Stimulated activated CD8-positive, alpha-beta memory T cell treated with anti-CD3 and anti-CD28 coated beads, Interleukin-4, amount 100 ng/mL, for 4 hours (primary cell): ENCODE measurements at places on chromosomes 16 and 17.

GRCh38 chr16:56628486-56629350, 3.1 kb downstream of the MT1E start:
- DNase-seq: no peak

DNA sequence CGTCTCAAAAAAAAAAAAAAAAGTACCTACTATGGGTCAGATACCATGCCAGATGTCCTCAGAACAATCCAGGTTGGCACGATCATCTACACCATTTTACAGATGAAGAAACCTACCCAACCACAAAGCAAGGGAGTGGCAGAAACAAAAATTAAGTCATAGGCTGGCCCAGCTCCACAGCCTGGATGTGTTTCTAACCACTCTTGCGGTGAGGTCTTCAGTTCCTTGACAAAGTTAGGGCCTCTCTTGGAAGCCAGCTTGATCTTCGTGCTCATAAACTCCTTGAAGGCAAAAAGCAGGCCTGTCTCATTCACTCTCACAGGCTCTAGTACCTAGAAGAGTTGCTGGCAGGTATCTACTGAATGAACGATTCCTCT, 6.2 kb downstream of the GGA2 start:
- no peak for DNase-seq

DNA sequence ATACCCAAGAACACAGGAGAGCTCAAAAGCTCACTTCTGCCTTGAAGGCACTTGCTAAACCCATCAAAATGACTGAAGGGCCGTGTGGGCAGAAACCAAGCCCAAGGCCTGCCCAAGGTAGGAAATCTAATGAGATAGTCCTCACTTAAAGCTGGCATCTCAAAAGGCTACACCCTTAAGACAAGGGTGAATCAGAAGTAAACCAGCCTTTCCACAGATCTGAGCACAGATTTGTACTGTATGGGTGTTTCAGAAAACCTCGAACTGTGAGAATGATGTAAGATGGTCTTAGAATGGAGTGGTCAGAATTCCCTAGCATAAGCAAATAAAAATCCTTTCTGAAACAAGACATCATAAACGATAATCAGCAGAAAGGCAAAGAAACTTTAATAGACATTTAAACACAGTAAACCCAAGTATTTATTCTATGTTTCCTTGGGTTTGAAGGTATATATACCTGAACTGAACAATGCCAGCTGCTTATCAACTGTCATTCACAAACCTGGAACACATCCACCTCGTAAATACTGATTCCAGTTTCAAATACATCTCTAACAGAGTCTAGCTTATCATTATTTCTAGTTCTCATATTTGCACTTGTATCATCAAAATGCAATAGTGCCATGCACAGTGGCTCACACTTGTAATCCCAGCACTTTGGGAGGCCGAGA, 37.8 kb downstream of the GLG1 start:
- no peak for DNase-seq

DNA sequence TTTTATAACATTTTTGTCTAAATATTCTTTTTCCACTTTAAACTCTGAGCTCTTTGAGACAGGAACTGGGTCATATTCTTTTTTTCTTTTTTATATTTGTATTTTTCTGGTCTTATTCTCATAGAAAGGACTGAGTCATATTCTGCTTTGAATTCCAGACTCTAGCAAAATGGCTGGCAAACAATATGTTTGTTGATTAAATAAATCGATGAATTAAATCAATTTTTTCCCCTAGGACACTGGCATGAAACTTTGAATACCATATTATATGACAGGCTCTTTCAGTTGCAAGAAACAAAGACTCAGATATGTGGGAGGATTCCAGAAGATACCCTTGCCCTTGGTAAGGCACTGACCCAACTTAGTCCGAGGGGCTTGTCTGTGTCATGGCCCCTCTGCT, 3.1 kb upstream of the RGS9 start:
- DNase-seq: no peak

- no peak for DNase-seq
These were observed 180.9 kb upstream of the TOX3 start for GRCh38 chr16:52727849-52728248.

DNA sequence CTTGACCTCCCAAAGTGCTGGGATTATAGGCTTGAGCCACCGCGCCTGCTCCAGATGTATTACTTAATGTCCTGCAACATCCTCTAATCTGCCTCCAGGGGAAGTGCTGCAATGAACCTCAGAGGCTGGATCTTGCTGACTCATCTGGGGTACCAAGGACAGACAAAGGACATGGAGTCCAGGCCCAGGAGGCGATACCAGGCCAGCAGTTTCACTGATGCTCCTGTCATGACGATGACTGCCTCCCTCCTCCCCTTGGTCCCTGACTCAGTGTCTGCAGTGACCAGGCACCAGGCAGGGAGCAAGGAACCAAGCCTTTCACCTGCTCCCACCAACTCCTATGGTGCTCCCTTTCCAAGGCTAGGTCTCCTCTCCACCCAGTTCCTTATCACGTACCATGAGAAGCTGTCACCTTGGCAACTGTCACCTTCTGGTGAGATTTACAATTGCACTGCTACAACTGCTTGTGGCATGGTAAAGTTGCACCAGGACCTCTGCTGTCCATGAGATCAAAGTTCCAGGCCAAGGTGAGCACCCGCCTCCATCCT, 21.6 kb upstream of the PHOSPHO1 start:
- DNase-seq: no peak

DNA sequence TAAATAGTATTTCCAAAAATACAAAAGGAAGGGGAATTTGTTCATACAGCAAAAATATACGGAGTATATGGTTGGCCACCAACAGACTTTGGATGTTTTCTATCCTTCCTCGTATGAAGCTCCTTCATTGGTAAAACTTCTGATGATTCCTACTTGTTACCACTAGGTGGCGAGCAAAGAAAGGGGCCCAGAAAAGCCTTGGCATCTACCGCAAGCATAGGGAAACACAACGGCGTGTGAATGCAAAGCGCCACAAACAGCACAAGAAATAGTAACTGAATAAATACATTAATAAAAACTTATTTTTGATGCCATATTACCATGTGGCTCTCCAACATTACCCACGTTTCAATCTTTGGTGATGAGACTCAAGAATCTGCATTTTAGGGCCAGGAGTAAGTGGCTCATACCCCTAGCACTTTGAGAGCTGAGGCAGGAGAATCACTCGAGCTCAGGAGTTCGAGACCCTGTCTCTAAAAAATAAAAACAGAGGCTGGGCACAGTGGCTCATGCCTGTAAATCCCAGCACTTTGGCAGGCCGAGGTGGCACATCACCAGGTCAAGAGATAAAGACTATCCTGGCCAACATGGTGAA, 34.5 kb downstream of the YWHAE start:
- DNase-seq: peak; percentile 30

DNA sequence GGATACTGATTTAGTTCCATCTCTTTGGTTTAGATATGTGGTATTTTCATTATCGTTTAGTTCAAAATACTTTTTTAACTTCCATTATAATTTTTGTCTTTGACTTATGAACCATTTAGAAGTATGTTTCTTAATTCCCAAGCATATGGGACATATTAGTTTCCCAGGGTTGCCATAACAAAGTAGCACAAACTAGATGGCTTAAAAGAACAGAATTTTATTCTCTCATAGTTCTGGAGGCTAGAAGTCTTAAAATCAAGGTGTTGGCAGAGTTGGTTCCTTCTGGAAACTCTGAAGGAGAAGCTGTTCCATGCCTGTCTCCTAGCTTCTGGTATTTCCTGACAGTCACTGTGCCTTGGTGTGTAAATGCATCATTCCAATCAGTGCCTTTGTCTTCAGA, 291.5 kb upstream of the AXIN2 start:
- DNase-seq: no peak

GRCh38 chr17:51833620-51834019, 324.9 kb downstream of the CA10 start:
- no peak for DNase-seq

GRCh38 chr16:69494991-69495392, 70.6 kb downstream of the CYB5B start:
- DNase-seq: peak; percentile 9

DNA sequence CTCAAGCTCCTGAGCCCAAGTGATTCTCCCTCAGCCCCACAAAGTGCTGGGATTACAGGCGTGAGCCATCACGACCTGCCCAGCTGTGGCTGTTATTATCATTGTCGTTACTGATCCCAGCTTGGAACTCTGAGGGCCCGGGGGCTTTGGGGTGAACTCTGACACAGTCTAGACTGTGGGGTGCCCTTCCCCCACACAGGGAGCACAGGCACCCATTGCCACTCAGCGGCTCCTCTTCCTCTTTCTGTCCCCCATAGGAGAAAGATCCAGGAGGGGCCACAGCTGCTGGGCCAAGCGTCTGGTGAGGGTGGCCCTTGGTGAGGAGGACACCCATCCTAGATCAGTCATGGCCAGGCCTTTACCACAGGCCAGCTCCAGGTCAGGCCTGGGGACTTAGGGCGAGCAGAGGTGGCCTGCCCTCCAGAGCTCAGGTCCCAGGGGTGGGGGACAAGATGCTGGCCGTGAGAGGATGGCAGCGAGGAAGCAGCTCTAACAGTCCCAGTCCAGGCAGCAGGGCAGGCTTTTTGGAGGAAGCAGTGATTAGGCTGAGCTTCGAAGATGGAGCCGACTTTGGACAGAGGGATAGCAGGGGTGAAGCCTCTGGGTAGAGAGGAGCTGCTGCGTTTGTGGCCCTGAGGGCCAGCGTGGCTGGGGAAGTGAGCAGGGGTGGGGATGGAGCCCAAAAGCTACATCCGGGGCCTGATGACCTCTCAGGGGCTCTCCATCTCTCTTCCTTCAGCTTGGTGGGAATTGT, 24.7 kb downstream of the TMEM235 start:
- DNase-seq: no peak

GRCh38 chr17:15981208-15981607, 18.3 kb downstream of the ZSWIM7 start:
- no peak for DNase-seq

DNA sequence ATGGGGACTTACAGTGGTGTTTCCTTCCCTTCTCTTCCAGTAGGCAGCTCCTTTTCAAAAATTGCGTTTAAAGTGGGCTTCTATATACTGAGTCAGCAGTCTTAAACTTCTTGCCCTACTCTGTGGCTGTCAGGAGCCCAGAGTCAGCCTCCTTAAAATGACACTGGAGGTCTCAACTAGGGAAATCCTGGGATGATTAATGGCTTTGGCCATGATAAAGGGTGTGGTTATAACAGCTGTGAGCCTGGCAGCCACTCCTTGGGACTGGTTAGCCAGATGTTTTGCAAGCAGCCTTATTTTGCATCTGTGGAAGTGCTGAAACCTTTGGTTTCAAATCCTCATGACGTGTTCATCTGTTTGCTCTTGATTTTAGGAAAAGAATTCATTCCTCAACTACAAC, 25.0 kb downstream of the TAC4 start:
- no peak for DNase-seq

GRCh38 chr16:180101-180675, at the start of gene HBQ1:
Gene HBQ1 (plus strand): TSS chr16:180459. CDS start chr16:180487, 28 bp downstream.
- DNase-seq: peak; percentile 6

GRCh38 chr16:23368469-23368868, 66.4 kb downstream of the SCNN1B start:
- DNase-seq: no peak

- no peak for DNase-seq
These were observed 10.5 kb downstream of the MMP28 start for GRCh38 chr17:35784895-35785294.

- DNase-seq: no peak
These were observed 6.1 kb downstream of the GDE1 start for GRCh38 chr16:19515757-19516156.

DNA sequence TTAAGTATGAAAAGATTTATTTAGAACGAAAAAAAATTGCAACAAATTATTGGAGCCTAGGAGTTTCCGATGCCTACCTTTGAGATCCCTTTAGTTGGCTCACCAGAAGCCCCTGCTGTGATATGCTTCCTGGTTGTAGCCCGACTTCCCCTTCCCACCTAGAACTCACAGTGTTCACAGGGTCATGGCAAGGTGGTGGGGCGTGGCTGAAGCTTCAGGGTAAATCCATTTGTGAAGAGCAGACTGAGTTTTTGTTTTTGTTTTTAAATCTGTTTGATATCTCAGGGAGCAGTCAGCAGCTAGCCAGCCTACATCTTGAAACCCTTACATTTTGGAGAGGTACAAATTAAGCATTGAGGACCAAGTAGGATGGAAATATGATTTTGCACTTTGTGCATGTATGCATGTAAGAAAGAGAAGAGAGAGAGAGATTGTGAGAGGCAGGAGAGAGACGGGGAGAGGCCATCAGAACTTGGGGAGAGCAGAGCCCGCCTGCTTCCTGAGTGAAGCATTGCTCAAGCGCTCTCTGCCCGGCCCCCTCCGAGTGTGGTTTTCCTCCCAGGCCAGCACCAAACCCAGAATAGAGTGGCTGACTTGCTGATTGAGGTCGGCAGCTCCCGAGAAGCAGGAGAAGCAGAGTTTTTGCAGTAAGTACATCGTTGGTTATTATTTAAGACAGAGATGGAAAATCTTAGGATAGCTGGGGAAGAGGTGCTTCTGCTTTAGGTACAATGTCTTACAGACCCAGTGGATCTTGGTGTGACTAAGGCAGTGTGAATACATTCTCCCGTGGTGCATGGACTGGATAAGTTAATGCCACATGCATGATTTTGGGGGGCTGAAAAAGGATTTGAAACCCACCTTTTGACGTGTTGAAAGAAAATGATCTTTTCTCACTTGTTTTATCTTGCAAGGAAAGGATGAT, 64.2 kb downstream of the SPECC1 start:
- peak; percentile 8 for DNase-seq

DNA sequence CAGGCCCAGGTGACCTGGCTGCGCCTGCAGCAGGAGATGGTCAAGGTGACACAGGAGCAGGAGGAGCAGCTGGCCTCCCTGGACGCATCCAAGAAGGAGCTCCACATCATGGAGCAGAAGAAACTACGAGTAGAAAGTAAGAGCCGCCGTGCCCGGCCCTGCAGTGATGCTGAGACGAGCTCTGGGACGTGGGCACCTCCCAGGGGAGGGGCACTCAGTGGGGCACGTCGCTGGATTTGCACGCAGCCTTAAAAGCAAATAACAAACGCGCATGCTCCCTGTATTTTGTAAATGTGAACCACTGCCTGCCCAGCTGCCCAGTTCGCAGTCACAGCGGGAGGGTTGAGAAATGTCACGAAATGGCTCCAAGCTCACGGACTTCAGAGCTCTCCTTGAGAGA, 15.3 kb upstream of the GAA start:
- DNase-seq: no peak

- DNase-seq: no peak
These were observed 14.6 kb upstream of the CLEC10A start for GRCh38 chr17:7094652-7095019.

GRCh38 chr17:55518510-55518909, 7.3 kb upstream of the SMIM36 start:
- no peak for DNase-seq

- no peak for DNase-seq
These were observed 34.6 kb upstream of the TNRC6C start for GRCh38 chr17:77923776-77924513.

GRCh38 chr16:12414281-12414680, 389.4 kb downstream of the CPPED1 start:
- DNase-seq: no peak
